Bronchial epithelial cell (primary cell): ENCODE measurements at places on chromosomes 6 and 20.

- no peak for DNase-seq
Observed at GRCh38 chr6:15892369-15892768, 229.5 kb upstream of the DTNBP1 start.

DNA sequence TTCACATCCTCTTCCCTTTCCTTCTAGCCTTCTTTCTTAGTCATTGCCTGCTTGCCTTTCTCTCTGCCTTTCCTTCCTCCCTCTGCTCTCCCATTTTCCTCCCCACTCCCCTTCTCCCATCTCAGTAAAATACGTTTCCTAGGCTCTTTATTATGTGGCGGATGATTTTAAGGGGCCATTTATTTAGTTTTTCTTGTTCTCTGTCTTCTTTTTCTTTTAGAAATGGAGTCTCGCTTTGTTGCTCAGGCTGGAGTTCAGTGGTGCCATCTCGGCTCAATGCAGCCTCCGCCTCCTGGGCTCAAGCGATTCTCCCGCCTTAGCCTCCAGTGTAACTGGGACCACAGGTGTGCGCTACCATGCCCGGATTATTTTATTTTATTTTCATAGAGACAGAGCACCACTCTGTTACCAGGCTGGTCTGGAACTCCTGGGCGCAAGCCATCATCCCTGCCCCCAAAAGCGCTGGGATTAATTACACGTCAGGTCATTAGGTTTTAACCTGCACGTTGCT, 1.5 kb downstream of the MTHFD1L start:
- peak; percentile 30 for DNase-seq

GRCh38 chr6:27617700-27618689, 145.1 kb upstream of the ZNF184 start:
- DNase-seq = peak; percentile 58

GRCh38 chr6:90109141-90109540, 187.5 kb downstream of the BACH2 start:
- DNase-seq = no peak

GRCh38 chr6:73079611-73079955, 145.7 kb downstream of the KHDC1L start:
- DNase-seq = peak; percentile 47

- no peak for DNase-seq
Observed at GRCh38 chr20:36833275-36834020, 42.5 kb upstream of the TLDC2 start.

DNA sequence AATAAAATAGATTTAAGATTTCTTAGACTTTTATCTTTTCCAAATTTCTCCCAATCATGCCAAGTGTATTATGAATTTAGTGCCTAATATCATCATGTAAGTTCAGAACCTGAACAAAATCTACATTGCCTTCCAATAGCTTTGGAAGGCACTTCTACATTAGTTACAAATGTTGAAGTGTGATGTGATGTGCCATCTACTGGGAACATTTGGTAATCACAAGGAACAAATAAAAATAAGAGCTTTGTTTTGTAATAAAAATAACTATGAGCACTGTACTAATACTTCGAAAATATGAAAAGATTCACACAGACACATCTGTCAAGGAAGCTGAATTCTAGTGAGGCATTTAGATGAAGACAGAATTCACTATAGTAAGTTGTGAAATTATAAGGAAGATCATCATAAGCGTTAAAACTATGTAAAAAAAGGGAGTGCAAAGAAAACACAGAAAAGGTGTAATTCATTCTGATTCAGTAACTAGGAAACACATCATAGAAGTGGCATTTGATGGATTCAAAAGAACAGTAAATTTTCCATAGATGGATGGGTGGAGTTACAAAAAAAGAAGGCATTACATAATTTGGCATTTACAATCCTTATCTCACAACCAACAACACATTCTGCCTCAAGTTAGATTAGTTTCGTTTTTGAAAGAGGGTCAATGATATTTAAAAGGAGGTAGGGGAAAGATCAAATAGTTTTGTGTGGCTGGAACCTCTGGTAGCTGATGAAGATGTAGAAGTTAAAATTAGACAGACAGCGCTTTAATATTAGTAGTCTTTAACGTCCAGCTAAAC, 161.0 kb downstream of the ASCC3 start:
- peak; percentile 44 for DNase-seq

DNA sequence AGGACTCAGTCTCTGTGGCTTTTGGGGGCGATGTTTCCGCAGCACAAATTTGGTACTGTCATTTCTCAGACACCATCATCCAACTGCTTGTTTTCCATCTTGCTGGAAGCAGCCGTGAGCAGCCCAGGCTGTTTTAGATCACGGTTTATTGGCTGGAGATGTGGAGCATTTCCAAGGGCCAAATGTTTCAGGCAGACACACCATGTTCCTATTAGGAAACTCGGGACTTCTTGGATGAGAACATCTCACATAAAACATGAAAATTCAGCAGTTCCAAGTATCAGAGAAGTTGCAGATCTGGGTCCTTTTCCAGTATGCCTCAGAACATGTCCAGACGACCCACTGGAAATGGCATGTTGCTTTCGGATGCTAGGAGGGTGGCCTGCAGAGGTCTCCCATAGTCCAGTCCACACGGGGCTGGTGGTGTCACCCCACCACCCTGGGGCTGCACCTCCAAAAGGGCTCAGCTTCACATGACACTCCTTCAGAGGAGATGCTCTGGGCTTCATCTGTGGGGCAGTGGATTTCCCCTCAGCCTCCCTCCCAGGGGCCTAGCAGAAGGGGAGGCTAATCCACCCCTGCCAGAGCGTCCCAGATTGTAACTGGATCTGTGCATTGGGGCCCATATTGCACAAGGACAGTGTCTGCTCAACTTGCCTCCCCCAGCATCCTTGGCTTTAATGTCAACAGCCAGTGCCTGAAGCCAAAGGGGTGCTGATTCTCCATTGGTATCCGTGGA, 176.3 kb downstream of the SCP2D1 start:
- no peak for DNase-seq

DNA sequence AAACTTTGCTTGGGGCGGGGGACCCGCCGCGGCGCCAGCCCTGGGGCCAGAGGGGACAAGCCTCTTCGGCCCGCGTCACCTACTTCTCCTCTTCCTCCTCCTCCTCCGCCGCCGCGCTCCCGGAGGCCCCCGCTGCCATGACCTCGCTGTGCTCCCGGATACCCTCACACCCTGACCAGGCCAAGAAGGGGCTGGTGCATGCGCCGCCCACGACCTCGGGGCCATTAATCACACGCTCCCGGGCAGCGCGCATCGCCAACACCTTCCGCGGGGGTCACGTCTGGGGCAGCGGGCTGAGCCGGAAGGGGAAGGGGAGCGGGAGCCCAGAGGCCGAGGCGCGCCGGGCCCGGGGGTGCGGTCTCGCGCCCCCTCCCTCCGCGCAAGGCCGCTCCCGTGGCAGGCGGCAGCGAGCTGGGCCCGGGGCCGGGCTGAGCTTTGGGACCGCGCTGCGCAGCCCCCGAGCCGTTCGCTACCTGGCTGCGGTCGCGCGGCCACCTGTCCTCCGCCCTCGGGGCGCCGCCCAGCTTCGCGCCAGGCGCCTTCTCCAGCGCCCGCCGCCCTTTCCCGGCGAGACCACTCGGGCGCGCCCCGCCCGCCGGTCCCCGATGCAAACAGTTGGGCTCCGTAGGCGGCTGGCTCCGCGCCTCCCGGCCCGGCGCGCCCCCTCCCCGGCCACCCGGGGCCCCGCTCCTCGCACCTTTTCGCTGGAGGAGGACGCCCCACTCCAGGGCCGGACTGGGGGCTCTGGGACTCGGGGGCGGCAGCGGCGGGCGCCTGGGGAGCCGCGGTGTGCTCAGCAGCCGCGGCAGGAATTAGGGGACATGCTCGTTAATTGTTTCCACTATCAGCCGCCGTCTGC, 575 bp upstream of the CNR1 start:
- no peak for DNase-seq

DNA sequence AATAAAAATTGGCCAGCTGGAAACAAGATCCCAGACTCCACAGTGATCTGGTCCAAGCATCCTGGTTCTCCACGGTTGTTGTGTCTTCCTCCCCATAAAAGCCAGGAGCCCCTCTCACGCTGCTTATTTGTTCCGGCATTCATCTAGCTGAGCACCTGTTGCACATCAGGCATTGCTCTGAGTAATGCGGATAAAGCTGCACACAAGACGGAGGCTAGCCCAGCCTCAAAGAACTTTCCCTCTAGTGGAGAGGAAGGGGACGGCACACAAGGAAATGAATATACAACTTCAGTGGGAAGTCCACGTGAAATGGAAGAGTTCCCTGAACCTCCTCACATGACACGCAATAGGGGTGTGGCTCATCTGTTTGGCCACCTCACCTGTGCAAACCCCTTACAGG, 30.3 kb upstream of the NXT1 start:
- peak; percentile 9 for DNase-seq

DNA sequence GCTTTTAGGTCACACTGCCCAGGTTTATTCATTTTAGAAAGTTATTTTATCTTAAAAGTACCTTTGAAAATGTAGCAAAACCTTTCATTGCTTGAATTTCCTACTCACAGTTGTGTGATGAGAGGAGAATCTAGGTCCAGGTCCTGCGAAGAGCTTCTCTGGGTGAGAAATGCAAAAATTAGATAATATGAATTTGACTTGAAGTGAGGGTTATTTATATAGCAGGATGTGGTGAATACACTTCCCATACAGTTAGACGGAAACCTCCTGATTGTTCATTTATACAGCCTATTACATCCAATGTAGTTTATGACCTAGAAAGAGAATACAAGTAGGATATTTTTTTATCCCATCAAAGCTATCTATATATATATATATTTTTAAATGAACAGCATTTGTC, 30.5 kb downstream of the CDKAL1 start:
- DNase-seq = no peak

DNA sequence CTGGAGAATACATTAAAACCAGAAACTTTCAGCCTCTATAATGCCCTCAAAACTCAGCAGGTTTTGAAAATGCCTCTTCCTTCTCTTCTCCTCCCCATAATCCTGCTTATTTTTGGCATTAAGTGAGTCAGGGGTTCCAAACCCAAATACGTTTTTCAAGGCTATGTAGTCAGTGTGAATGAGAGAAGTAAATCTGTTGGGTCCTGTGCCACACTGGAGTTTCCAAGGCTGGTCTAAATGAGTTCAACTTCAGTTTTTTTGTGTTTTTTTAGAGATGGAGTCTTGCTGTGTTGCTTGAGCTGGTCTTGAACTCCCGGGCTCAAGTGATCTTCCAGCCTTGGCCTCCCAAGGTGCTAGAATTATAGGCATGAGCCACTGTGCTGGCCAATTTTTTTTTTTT, 20.9 kb downstream of the PTPRA start:
- no peak for DNase-seq

- DNase-seq = no peak
Observed at GRCh38 chr20:5843054-5843592, 92.9 kb downstream of the SHLD1 start.

GRCh38 chr6:92139601-92140000, 1279.8 kb downstream of the EPHA7 start:
- no peak for DNase-seq

DNA sequence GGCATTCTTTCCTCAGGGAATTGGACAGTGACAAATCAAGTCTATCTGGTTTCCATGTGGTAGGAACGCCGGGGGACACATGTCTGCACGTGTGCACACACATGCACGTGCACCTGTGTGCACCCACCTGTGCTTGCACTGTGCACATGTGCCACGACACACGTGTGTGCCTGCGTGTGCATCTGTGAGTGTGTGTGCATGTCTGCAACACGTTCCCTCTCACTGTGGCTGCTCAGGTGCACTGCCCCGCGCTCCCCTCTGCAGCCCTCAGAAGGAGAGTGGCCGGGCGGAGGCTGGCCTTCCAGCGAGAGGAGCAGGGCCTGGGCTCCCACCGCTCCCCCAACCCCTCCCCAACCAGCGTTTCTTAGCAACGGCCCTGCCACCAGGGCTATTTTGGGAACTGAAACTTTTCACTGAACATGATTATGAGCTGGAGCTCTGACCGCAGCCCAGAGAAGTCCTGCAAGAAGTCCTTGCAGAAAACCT, 147.8 kb downstream of the PHACTR3 start:
- no peak for DNase-seq

- peak; percentile 12 for DNase-seq
Observed at GRCh38 chr20:59428441-59429205, 128.2 kb downstream of the EDN3 start.

- DNase-seq = peak; percentile 20
Observed at GRCh38 chr20:35568645-35569044, 26.8 kb downstream of the ERGIC3 start.

GRCh38 chr6:41122373-41122772, 31.8 kb downstream of the TREML1 start:
- peak; percentile 40 for DNase-seq

DNA sequence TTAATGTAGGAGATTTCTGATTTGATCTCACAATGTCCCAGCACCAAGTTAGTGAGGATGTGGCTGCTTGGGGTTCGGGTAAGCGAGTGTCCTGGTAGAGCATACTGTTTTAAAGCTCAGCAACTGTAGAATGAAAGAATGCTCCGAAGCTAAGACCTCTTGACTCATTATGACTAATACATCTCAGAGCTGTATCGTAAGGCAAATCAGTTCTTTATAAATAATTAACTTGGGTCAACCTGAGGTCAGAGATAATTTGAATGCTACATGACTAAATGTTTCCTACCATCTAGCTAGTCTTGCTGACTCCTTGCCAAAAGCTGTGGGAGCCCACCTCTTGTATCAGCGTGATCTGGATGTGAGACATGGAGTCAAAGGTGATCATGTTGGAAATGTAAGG, 128.8 kb upstream of the PDE7B start:
- DNase-seq = peak; percentile 91

DNA sequence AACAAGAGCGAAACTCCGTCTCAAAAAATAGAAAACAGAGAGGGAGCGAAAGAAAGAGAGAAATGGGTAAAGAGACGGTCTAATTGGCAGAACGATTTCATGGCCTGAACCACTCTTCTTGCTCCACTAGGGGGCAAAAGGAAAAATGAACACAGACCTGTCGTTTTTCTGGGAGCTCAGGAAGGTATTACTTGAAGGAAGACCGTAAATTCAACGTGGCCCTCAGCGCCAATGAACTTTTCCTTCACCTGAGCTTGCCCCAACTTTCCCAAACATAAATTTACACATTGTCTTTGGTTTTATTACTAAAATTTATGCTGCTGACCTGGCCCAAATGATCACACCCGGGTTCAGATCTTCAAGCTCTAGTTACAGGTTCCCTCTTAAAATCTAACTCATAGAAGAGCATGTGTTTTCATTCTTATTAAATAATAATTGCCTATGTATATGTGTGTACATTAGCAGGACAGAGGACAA, 67.3 kb downstream of the ATP9A start:
- peak; percentile 38 for DNase-seq
